Lung (tissue), 17 donors: ENCODE measurements at places on chromosomes 2 and 18.

GRCh38 chr18:53115876-53116585, 776.0 kb downstream of the DCC start:
- DNase-seq: no peak

GRCh38 chr2:119821266-119821665, 61.5 kb downstream of the PTPN4 start:
- DNase-seq: no peak

GRCh38 chr2:225456619-225457260, 57.2 kb downstream of the NYAP2 start:
- DNase-seq: no peak

- DNase-seq: no peak
These were observed 24.7 kb upstream of the KCNS3 start for GRCh38 chr2:17853799-17854198.

- no peak for DNase-seq
These were observed 43.9 kb downstream of the ACVR2A start for GRCh38 chr2:147888680-147889079.

DNA sequence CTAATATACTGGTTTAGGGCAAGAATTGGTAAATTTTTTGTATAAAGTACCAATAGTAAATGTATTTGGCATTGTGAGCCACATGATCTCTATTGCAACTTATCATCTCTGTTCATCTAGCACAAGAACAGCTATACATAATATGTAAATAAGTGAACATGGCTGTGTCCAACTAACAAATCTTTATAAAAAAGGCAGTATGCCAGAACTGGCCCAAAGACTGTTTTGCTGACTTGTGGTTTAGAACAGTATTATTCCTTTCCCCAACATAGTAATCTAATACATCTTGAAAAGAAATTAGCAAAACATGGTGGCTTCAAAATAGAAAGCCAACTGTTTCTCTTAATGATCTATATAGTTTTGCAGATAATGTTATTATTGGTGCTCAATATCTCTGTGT, 441.4 kb upstream of the CELF4 start:
- peak; percentile 78 for DNase-seq

- DNase-seq: no peak
These were observed 326.3 kb downstream of the GBX2 start for GRCh38 chr2:235841863-235842262.

GRCh38 chr2:101828673-101829334, 131.3 kb downstream of the MAP4K4 start:
- peak; percentile 99 for DNase-seq
